ENCODE measurements at places on chromosomes 3 and 15.

- DNase-seq: no peak
Observed at GRCh38 chr3:19888428-19889152, 45.4 kb downstream of the EFHB start.

- peak; percentile 64 for DNase-seq
Observed at GRCh38 chr3:129313665-129314385, 35.2 kb downstream of the HMCES start.

DNA sequence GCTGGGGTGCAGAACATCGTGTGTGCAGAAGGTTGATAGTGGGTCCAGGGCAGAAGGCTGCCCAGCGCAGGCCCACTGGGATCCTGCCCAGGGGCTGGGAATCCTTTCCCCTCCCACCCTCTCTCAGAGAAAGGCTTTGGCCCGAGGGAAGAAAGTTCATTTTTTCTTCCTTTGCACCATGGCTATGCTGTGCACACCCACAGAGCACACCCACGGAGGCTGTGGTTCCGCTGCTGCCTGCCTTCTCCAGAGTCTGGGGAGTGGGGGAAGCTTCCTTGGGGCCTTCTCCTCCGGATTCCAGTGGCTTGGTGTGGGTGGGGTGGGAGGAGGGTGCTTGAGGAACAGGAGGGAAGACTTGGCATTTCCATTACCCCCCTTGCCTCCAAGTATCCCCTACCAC, 7.0 kb upstream of the PRKCD start:
- no peak for DNase-seq

DNA sequence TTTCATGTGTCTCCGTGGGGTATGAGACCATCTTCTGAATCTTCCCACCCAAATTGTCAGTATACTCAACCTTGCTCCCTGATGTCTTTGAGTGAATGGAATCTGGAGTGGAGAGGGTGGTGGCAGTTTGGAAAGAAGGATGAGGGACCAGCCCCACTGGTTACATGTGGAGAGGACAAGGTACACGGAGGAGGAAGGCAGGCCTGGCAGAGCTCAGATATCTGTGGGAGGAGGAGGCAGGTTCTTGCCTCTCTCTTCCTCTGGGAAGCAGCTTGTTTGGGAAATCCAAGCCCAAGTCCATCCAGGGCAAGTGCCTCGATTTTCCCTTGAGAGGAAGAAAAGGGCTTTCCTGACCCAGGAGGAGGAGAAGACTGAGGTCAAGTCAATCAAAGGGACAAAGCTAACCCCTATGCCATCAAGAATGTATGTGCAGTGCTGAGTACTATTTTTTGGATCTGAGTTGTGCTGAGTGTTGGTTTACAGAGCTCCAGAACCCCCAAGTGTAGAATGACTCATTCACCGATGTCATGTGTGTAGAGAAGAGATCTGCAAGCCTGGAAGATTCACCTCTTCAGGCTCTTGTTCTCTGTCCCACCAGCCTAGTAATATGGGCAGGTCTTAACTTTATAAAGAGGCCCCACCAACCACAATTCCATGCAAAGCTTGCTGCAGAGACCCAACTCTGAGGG, 19.8 kb upstream of the LOXL1 start:
- no peak for DNase-seq

- no peak for DNase-seq
Observed at GRCh38 chr3:151751161-151751560, 17.4 kb downstream of the AADACL2 start.

GRCh38 chr3:71778353-71778752, 6.6 kb downstream of the PROK2 start:
- no peak for DNase-seq

GRCh38 chr3:156094391-156094790, 26.0 kb upstream of the KCNAB1 start:
- DNase-seq: no peak

DNA sequence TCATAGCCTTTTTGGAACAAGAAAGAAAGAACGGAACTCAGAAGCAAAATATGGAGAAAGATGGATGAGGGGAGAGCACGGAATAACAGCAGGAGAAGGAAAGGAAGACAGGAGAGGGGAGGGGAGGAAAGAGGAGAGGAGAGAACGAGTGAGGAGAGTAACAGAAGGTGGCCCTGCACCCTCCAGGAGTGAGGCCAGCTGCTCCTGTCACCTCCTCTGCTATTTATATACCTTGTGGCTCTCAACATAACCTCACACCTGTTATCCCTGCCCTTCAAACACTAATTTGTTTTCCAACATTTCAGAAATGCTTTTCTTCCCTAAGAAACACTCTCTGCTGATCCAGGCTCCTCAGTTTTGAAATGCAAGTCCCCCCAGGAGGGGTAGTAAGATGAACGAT, 53.4 kb upstream of the ATP2B2 start:
- no peak for DNase-seq

- DNase-seq: no peak
Observed at GRCh38 chr15:39361497-39361896, 219.4 kb upstream of the THBS1 start.

DNA sequence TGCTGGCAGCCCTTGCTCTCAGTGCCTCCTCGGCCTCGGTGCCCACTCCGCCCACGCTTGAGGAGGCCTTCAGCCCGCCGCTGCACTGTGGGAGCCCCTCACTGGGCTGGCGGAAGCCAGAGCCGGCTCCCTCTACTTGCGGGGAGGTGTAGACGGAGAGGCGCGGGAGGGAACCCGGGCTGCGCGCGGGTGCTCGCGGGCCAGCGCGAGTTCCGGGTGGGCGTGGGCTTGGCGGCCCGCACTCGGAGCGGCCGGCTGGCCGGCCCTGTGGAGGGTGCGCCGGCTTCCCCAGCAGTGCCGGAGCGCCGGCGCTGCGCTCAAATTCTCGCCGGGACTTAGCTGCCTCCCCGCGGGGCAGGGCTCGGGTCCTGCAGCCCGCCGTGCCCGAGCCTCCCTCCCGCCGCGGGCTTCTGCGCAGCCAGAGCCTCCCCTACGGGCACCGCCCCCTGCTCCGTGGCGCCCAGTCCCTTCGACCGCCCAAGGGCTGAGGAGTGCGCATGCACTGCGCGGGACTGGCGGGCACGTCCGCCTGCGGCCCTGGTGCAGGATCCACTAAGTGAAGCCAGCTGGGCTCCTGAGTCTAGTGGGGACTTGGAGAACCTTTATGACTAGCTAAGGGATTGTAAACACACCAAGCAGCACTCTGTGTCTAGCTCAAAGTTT, 231.5 kb downstream of the EFHB start:
- DNase-seq: no peak

- no peak for DNase-seq
Observed at GRCh38 chr3:159831466-159831865, 157.2 kb upstream of the IL12A start.

GRCh38 chr15:70765504-70766281, 2.3 kb upstream of the UACA start:
- no peak for DNase-seq

GRCh38 chr3:196920733-196921132, 21.6 kb downstream of the NCBP2 start:
- DNase-seq: no peak

GRCh38 chr3:27503526-27503925, 19.3 kb upstream of the SLC4A7 start:
- DNase-seq: no peak

DNA sequence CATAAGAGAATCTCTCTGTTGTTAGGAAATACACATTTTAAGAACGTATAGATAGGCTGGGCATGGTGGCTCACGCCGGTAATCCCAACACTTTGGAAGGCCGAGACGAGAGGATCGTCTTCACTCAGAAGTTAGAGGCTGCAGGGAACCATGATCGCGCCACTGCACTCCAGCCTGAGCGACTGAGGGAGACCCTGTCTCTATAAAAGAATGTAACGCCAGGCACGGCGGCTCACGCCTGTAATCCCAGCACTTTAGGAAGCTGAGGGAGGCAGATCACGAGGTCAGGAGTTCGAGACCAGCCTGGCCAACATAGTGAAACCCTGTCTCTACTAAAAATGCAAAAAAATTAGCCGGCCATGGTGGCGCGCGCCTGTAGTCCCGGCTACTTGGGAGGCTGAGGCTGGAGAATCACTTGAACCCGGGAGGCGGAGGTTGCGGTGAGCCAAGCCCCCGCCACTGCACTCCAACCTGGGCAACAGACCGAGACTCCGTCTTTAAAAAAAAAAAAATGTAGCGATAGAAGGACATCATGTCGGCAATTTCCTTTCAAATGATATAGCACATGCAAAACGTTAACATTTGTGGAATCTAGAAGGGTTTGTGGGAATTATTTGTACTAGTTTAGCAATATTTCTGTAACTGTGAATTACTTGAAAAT, 730 bp upstream of the RPL14 start:
- no peak for DNase-seq

DNA sequence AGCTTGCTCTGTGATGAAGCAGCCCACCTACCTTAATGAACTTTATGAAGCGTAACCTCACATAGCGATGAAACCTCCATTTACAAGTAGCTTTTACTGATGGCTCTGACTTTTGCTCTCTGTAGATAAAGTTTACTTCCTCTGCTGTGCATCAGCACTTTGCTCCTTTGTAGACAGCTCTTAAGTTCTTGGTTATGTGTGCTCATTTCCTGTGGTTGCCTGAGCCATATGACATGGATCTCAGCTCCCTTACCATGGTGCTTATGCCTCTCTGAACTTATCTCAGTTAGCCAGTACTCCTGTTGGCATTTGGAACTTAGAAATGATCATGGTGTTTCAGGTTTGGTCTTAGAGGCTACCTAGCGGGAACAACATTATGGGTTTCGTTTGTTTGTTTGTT, 7.8 kb downstream of the MFSD1 start:
- no peak for DNase-seq

GRCh38 chr3:10815487-10815886, 541 bp upstream of the SLC6A11 start:
- no peak for DNase-seq

- no peak for DNase-seq
Observed at GRCh38 chr3:108555966-108556581, 33.2 kb downstream of the CIP2A start.

- no peak for DNase-seq
Observed at GRCh38 chr15:86677278-86677677, 597.6 kb downstream of the AGBL1 start.

GRCh38 chr3:33860373-33861050, 62.1 kb downstream of the PDCD6IP start:
- no peak for DNase-seq

- no peak for DNase-seq
Observed at GRCh38 chr3:43222590-43222989, 63.8 kb upstream of the SNRK start.

DNA sequence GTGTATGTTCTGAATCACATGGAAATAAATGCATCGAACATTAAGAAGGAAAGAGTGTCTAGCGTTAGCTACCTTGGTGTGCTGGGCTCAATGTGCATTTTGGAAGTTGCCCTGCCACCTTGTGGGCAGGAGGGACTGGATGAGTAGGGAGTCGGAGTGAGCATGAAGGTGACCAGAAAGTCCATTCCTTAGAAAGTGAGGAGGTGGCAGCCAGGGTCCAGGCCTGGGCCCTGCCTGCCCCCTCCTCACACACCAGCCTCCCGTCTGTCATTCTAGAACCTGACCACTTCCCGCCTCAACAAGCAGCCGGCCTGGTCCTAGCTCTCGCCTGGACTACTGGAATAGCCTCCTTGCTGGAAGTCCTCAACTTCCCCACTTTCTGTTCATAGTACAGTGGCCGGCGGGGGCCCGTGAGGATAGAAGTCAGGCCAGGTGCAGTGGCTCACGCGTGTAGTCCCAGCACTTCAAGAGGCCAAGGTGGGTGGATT, 10.2 kb upstream of the GATA2 start:
- DNase-seq: peak; percentile 53

DNA sequence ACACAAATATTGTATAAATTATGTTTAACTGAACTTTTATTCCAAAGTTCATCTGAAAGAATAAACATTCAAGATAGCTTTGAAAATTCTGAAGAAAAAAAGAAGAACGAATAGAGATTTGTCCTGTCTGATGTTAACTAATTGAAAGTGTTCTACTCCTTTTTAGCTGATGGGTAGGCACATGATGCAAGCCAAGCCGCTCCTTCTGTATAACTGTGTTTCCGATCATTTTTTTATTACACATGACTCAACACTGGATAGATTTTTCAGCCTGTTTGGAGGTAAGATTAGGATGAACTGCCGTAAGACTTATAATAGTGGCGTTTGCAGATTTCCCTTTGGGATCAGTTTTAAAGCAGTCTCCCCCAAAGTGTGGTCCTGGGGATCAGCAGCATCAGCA, 19.0 kb downstream of the NSUN3 start:
- DNase-seq: no peak

GRCh38 chr3:121411523-121411922, 134.3 kb downstream of the POLQ start:
- DNase-seq: no peak

DNA sequence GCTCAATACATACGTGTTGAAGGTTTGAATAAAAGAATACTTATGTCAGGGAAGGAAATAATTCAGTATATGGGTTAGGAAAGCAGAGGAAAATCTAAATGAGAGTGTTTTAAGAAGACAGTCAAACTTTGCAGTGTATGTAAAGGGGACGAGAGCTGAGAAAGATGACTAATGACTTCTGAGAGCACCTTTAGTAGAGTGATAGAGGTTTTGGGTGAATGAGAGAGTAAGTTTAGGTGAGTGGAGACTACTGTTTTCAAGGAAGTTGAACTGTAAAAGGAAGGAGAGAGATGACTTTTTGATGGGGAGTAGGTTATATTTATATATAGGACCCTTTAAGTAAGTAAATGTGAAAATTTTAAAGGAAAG, 9.4 kb downstream of the TBC1D23 start:
- no peak for DNase-seq

DNA sequence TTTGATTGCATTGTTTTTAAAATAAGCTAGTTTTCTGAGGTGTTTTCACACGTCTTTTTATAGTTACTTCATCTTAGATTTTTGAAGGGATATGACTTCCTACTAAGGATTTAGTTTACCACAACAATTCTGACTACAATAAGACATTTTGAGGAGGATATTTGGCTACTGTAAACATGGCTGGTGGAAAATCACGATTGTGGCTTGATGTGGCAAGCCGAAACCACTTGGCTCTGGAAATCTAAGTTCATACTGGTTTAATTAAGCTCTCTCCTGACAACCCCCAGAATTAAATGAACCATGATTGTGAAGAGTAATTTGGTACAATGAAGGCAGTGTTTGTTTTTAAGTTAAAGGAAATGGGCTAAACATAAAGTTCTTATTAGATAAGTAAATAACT, 30.8 kb downstream of the ST3GAL6 start:
- DNase-seq: no peak

DNA sequence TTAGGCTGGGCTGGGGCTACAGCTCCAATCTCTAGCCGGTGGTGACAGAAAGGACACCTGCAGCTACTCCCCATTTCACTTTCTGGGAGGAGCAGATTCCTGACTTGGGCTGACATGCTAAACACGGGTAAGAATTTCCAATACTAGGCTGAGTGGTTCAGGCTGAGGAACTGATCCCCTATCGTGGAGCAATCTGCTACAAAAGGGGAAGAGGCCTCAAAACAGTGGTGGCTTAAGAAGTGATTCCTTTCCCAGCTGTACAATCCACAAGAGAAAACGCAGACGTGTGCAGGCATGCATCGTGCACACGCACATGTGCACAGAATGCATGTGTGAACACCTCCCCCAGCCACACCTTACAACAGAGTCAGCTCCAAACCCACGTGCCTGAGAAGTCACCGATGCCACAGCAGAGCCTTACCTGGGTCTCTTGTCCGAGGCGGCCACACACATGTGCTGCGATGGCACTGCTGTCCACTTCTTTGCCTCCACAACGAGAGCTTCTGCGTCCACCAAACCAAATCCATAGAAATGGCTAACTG, 86.7 kb upstream of the SNRPA1 start:
- no peak for DNase-seq

GRCh38 chr3:168123201-168124176, 27.8 kb upstream of the GOLIM4 start:
- DNase-seq: no peak

All from activated CD8-positive, alpha-beta memory T cell treated with anti-CD3 and anti-CD28 coated beads for 24 hours (primary cell).